ENCODE measurements at places on chromosomes 13 and 19.

GRCh38 chr13:69418319-69418718, 689.3 kb upstream of the ATXN8OS start:
- no peak for DNase-seq

DNA sequence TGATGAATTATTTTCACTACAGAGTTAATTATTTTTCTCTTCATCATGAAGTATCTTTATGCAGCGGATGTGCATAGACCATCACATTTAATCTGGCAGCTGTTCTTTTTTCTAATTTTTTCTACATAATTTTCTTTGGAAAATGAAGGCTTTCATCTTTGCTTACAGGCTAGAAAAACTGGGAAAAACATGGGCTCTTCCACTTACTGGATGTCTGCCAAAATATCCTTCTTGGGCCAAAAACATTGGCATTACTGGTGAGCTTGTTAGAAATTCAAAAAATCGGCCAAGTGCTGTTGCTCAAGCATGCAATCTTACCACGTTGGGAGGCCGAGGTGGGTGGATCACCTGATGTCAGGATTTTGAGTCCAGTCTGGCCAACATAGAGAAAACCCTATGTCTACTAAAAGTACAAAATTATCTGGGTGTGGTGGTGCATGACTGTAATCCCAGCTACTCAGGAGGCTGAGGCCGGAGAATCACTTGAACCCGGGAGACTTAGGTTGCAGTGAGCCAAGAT, 176.8 kb downstream of the ZNF737 start:
- no peak for DNase-seq

DNA sequence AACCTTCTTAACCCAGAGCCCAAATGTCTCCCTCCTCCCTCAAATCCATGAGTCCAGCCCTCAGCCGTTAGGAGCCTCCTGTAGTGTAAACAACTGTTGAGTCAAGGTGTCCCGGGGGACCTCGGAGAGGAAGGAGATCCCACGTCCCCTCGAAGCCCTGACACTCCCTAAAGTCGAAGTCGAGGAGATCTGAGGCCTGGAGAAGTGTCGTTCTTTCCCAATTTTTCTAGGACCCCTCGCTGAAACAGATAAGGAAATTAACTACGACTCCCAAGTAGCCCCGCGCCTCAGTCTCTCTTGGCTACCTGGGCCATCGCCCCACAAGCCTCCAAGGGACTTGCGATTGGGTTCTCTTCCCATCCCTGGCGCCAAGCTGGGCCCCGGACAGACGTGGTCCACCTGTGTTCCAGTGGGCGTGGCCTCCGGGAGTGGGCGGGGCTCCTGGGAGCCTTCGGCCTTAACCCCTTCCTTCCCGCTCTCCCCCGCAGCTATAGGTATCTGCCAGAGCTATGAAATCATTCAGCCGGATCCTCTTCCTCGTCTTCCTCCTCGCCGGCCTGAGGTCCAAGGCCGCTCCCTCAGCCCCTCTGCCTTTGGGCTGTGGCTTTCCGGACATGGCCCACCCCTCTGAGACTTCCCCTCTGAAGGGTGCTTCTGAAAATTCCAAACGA, 869 bp downstream of the GFY start:
- no peak for DNase-seq

DNA sequence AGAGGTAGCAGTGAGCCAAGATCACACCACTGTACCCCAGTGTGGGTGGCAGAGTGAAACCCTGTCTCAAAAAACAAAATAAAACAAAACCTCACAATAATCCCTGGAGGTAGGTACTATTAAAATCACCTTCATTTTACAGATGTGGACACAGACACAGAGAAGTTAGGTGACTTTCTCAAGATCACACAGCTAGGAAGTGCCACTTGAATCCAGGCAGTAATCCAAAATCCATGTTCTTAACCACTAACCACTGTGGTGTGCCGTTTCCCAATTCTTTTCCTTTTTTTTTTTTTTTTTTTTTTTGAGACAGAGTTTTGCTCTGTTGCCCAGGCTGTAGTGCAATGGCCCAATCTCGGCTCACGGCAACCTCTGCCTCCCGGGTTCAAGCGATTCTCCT, 9.0 kb downstream of the PPP1R14A start:
- no peak for DNase-seq

DNA sequence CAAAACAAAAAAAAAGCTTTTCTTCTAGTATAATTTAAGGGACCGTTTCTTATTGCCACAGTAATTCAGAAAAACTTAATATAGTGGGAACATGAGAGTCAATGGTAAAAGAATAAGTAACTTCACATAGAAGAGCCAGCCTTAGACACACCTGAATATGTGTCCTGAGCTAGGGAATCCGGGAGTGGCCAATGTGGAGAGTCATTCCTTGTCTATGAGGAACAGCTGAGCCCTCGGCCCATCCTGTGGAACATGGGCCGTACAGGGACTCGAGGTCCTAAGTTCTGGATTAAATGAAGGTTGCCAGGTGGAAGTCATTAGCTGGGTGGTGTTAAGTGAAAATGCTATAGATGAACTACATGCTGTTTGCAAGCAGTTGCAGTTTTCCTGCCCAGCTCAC, 32.2 kb downstream of the EFNB2 start:
- no peak for DNase-seq

DNA sequence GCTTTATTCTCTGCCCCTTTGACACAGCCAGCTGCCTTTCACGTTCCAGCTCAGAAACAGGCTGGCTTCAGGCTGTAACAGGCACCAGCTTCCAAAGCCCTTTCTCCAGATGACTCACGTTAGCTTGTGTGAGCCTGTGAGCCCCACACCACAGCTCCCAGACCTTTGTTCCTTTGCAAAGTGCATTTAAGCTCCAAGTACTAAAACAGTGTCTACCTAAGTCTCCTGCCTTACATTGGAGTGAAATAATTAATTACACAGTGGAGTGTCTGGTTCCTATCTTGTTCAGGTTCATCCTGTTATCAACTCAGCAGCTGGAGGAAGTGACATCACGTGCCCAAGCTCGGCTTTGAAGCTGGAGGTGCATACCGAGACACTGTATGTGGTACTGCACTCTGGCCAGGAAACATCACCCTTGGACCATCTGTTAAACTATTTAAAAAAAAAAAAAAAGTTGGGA, 475.8 kb downstream of the FOXO1 start:
- DNase-seq = no peak

- no peak for DNase-seq
Measured at GRCh38 chr13:73081256-73081915, 22.6 kb downstream of the KLF5 start.

- no peak for DNase-seq
Measured at GRCh38 chr19:54454781-54455675, 6.0 kb downstream of the LENG8 start.

All from stimulated activated CD8-positive, alpha-beta memory T cell treated with anti-CD3 and anti-CD28 coated beads, Interleukin-2, amount 100 ng/mL, for 1 hour (primary cell).